Posterior cingulate gyrus (tissue), 11 donors: ENCODE measurements at places on chromosomes 5 and 9.

DNA sequence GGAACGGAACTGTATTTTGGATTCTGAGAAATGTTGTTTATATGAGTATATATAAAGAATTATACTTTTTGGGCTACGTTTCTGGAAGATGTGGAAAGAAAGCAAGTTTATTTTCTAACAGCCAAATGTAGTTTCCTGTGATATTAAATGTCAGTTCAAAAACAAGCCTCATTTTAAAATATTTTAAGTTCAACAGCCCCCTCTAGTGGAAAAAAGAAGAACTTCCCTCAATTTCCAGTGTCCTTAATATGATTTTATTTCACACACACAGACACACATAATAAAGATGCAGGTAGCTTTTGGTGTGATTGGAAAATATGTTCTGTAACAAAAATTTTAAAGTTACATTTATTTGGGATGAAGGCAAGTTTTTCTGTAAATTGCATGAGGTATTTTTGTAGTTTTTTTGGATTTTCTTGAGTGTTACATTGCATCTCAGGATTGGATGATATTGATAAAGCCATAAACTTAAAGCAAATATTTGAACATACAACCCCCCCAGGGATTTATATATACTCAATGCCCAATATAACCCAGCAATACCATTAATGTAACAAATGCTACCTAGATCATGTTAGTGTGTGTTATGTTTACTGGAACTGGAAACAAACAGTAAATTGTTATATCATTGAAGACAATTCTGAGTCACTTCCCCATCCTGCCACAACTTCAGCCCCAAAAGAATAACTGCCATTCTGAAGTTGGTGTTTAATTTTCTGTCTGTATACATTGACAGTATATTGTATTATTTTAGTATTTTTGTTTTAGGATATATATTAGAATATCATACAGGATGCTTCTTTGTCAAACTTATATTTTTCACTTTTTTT, 54.0 kb downstream of the CCDC171 start:
- DNase-seq, result no peak

DNA sequence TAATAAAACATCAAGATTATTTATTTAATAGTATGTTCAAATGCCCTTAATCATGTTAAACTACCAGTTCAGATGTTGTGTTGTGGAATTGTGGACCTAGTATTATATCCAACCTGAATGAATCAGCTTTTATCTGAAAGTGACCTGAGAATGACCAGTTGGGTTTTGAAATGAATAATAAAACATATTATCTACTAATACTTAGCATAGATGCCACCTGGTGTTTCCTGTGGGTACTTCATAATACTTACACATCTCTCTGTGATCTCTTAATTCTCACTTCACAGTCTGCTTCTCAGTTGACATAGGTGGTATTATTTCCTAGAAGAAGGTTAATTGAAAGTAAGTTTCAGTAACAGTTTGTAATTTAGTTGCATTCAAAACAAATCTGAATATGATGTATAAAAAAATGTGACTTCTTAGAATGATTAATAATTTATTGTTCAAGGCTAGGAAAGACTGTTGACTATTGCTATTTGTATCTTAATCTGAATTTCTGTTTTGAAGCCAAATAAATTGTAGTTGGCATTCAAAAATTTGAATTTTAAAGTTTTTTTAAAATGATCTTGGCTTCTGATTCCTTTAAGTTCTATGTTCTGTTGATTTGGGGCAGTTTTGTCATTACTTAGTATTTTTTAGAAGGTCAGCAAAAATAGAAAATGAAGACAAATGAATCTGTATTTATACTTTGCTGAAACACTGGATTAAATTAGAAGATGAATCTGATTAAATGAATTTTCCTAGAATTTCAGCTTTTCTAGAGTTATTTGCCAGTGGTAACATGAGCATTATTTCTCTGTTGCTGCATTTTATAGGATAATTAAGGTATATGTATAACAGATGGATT, 48.2 kb downstream of the KIF2A start:
- DNase-seq, result no peak

DNA sequence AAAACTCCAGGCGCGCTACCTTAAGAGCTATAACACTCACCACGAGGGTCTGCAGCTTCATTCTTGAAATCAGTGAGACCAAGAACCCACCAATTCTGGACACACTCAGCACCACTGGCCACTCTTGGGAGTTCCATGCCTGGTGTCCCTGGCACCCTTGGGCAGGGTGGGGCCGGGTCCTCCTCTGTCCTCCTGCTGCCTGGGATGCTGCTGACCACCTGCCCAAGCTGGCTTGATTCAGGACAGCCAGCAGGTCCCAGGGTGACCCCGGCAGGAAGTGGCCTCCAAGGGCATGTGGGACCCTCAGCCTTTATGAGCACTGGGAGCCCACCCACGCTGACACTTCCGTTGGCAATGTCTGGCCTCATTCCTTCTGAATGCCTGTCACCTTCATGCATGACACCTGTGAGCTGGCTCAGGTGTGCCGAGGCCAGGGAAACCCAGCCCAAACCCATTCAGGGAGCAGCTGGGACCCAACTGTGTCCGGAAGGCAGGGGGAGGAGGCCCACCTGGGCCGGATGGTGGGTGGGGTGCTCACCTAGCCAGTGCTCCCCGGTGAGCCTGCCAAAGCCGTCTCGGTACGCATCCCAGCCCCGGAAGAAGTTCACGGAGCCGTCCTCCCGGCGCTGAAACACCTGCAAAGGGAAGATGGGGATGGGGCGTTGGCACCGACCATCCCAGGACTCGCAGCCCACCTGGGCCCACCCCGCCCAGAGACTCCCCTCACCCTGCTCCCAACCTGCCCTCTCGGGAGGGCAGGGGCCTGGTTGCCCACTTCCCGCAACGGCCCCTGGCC, 14.8 kb upstream of the QRFP start:
- DNase-seq, result no peak

GRCh38 chr5:44770780-44771717, 37.7 kb upstream of the MRPS30 start:
- no peak for DNase-seq

GRCh38 chr9:129089246-129089645, 8.3 kb downstream of the DOLPP1 start:
- no peak for DNase-seq

GRCh38 chr5:66743344-66743743, 147.2 kb downstream of the MAST4 start:
- DNase-seq, result no peak

DNA sequence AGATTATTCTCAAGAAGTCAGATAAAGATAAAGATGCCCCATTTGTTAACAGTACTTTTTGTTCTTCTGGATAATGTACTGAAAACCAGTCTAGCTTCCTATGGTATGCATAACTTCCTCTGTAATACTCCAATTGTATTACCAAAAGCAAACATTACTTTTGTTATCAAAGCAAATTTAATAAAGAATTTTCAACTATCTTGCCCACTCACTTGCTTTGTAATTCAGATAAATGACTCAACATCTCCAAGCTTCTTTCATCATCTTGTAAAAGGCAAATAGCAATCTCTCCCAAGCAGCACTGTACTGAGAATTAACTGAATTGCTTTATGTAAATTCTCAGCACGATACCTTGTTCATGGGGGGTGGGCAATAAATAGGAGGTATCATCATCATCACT, 98.3 kb downstream of the NFIB start:
- no peak for DNase-seq
